ENCODE measurements at places on chromosomes 12 and 14.

- no peak for DNase-seq
Measured at GRCh38 chr14:68969278-68970033, 9.6 kb downstream of the ACTN1 start.

DNA sequence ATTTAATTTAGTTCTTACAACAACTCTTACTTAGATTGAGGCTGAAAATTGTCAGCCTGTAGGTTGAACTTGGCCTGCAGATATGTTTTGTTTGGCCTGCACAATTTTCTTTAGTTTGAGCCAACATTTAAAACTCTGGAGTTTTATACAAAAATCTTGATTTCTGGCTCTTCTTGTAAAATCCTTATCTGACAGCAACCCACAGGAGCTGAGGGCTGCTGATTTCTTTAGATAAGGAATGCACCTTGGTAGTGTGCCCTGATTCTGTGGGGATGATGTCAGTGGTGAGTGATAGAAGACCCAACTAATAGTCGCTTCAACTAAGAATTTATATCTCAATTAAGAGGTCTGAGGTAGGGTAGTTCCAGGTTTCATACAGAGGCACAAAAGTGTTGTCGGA lies 49.5 kb downstream of the SOCS2 start:
- DNase-seq = no peak

DNA sequence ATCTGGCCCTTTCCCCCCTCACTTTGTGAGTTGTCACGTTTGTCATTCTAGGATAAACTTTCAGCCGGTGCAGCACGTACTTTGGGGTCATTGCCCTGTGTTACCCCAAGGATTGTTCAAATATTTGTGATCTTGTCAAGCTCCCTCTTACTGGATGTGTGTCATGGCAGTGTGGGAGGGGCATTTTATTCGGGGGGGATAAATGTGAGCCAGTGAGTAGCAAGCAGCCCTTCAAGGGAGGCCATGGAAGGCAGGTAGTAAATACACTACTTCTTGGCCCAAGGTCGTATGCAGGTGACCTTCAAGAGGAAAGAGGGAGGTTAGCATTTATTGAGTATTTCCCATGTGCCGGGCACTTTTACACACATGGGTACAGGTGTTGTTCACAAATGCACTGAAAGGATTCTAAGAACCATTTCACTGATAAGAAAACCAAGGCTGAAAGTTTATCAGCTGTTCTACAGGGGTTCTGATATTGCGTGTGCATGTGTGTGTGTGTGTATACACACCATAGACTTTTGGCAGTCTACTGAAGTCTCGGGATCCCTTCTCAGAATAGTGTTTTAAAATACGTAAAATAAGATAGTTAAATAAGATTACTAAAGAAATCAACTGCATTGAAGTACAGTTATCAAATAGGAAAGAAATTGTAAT lies 410.3 kb upstream of the TBX3 start:
- no peak for DNase-seq

DNA sequence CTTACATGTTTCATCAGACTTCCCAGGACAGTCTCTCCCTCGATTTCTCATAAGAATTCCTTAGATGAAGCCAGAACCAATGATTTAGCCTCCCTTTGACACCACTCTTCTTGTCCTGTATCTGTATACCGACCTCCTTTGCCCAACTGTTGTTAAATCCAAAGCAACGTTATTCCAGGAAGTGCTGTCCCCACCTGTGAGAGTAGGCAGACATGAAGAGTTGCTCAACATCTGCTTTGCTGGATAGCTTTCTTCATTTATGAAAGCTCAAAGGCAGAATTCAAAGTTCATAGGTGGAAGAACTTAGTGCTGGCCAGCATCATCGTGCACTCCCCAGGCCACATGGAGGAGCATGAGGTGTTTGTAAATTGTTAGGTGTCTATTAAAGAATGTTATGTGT lies 55.6 kb downstream of the GTF2A1 start:
- DNase-seq = no peak
